ENCODE measurements at places on chromosomes 12 and 14.
A peak's percentile ranks its signal among the peaks of the same experiment; 100 is the strongest.

DNA sequence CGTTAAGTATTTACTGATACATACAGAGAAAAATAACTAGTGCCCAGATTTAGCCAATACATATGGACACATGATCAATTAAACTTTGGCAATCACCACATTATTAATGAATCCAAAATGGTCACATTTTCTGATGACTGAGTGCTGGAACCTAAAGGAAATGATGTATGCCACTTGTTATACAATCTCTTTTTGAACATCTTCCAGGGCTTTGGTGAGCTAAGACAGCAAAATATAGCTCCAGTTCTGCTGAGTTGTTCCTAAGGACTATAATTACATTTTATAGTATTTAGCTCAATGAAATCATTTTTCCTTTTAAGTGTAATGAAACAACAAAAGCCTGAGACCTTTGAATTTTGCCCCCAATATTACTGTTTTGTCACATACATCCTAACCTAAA is 329.1 kb upstream of the ATP2B1 start:
- no peak for DNase-seq

DNA sequence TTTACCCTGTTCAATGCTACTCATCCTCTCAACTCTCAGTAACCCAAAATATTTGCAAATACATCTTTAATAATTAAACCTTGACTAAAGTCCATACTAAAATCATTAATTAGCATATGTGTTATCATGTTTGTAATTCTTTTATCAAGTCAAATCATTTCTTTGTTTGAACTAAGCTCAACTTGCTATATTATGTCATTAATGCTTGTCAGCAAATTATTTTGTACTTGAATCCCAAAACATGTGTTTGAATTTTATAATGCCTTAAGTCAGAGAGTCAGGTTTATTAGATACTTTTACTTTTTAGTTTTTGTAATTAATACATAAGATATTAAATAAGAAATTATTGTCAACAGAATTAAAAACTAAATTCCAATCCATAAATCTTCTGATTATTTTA is 16.5 kb downstream of the ABCD2 start:
- no peak for DNase-seq

GRCh38 chr14:69625299-69626131 is 14.1 kb downstream of the SUSD6 start:
- no peak for DNase-seq

GRCh38 chr12:111434680-111435338 is 29.1 kb downstream of the SH2B3 start:
- DNase-seq: peak; percentile 37

DNA sequence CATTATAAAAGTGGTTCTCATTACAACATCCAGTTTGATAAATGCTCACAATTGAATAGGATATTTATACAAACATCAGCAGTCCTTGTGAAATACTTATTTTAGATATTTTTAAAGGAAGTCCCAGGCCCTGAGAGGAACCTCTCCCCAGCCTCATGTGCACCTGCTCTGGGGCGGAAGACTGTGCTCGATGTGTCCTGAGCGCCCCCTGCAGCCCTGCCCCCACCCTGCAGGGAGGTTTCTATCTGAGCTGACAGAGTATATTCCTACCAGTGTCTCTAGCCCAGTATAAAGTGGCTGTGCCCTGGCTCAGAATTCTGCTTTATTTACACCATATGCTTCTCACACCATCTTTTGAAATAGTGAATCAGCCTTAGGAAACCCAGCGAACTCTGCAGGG is 1349.1 kb downstream of the TMEM121 start:
- no peak for DNase-seq

DNA sequence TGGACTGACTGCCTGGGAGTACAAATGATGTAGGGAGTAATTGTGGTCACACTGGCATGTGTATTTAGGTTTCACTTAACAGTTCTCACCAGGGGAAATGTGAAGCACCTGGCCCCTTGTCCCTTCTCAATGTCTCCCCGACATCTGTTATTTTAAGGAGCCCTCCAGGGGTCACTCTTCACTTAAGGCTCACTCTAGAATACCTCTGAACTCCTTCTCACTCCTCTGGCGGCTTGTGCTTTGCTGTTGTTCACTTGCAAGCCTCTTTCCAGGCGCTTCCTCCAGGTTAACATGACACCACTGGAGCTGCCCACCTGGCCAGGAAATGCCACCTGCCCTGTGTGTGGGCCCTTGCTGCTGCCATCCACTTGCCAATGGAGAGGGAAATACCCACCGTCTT is 56.5 kb upstream of the GZMB start:
- no peak for DNase-seq

DNA sequence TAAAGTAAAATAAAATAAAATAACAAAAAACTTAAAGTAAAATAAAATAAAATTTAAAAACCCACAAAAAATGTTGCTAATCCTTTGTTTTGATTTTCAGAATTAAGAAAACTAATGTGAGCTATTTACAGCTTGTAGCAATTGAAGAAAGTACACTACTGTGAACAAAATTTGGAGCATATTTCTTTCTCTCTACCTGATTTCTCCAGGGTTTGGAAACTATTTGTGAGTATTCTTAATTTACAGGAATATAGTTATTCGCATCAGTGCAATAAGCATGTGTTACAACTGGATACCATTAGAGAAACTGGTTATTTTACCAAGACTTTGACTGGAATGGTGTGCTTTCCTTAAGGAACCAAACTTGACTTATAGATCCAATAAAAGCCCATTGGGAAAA is 86.1 kb upstream of the CNOT2 start:
- DNase-seq: no peak

DNA sequence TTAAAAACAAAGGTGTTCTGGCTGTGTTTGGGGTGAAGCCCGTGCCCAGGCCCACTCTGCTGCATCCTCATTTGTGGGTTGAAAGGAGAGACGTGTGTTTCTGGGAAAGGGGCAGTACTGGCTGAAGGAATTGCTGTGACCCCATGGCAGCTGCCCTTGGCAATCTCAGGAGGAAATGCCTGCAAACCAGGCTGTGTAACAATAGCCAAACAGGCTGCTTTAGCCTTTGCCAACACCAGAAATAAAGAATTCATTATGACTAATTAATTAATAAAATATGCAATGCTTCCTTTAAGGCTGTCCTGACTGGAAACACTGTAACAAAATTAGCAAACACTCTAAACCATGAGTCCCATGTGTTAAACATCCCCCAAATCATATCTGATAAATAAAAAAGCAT is 53.0 kb upstream of the KRR1 start:
- no peak for DNase-seq

GRCh38 chr12:28550757-28551704 is 360.8 kb downstream of the CCDC91 start:
- DNase-seq: no peak

- DNase-seq: no peak
These were observed 100.5 kb downstream of the ALG10B start for GRCh38 chr12:38417101-38417500.

- DNase-seq: no peak
These were observed 11.0 kb downstream of the IRAK3 start for GRCh38 chr12:66199831-66200509.

DNA sequence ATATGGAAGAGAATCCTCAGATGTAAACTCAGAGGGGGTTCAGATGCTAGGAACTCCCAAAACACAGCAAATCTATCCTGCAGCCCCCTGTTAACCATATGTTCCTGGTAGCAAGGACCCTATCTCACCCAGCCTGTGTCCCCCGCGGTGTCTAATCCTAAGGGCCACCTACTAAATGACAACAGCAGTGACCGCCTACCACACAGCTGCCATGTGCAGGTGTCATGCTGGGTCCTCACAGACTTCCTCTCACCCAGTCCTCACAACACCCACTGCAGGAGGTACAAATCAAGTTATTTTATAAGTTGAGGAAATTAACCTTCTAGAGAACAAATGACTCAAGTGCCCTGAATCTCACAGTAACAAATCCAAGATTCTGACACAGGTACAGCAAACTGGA is 73.9 kb downstream of the ITPK1 start:
- no peak for DNase-seq

- no peak for DNase-seq
These were observed 45.4 kb downstream of the SLC8A3 start for GRCh38 chr14:70143306-70143705.

- no peak for DNase-seq
These were observed 4.3 kb downstream of the NDUFA9 start for GRCh38 chr12:4653257-4653656.

GRCh38 chr12:31583878-31584277 is 7.1 kb downstream of the DENND5B start:
- no peak for DNase-seq

DNA sequence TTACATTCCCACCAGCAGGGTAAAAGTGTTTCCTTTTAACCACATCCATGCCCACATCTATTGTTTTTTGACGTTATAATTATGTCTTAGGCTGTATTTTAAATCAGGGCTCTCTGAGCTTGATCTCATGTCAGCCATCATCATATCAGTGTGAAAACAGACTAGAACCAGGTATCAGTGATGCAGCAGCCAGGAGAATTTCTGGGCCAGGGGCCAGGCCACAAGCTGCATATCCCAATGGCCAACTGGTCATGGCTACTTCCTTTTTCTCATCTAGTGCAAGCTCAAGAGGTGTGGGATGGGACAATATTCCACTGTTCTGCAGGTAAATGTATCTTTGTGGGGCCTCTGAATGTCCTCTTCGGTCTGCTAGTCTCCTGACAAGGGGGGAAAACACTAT is 125.1 kb downstream of the CRADD start:
- DNase-seq: no peak

- DNase-seq: no peak
These were observed 65.7 kb downstream of the TTC9 start for GRCh38 chr14:70707138-70708038.

GRCh38 chr14:55074662-55075061 is 23.2 kb downstream of the MAPK1IP1L start:
- no peak for DNase-seq

DNA sequence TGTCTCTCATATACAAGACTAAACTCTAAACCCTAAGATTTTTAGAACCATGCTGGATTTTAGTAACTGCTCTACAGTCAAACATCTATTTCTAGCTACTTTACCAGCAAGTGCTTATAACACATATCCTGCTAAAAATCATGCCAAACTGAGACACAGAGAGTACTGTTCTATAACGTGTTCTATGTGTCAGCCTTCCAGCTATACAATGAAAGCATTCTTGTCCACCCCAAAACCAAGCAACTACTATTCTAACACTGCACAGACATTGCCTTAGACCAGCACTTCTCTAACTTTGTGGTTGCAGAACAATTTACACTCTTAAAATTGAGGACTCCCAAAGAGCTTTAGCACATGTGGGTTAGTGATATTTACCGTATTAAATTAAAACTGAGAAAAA is 85.7 kb downstream of the SPPL3 start:
- DNase-seq: no peak

DNA sequence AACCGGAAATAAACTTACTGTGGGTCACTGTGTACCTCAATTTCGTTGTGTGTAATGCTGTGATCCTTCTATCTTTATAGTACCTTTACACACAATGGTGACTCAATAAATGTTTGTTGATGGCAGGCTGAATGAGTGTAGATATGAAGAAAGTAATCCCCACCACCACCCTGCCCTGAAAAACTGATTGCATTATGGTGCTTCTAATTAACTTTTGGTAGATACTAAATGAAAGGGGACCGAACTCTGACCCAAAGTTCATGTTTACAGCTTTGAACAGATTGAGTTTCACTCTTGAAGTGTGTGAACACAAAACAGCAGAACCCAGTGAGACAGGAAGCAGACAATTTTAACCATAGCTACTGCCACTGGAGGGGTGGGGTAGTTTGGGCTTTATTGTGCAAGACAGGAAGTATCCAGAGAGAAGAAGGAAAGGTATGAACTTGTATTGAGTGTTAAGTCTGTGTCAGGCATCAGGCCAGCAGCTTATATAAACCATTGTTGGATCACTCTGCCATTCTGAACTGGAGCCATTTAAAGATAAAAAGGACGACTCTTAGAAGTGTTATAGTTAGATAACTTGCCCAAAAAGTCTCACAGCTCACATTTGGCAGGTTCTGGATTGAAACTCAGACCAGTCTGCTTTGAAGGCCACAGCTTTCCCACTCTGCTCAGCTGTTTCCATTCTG is 197.0 kb upstream of the AMIGO2 start:
- DNase-seq: no peak

DNA sequence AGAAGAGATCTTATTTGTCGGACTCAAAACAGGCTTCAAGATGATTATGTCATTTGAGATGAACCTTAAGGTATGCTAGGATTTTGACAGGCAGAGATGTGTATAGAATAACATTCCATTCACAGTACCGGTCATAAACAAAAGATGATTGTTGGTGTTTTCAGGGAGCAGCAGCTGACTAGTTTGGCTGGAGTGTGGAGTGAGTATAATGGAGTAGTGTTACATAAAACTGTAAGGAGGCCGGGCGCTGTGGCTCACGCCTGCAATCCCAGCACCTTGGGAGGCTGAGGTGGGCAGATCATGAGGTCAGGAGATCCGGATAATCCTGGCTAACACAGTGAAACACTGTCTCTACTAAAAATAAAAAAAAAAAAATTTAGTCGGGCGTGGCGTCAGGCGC is 23.9 kb downstream of the SERPINA10 start:
- no peak for DNase-seq

- DNase-seq: no peak
These were observed 56.4 kb upstream of the NEDD1 start for GRCh38 chr12:96850676-96851075.

- DNase-seq: no peak
These were observed 35.0 kb upstream of the MDM1 start for GRCh38 chr12:68367116-68367515.

- DNase-seq: no peak
These were observed 185.9 kb downstream of the MED13L start for GRCh38 chr12:116091579-116091978.

- DNase-seq: no peak
These were observed 83.9 kb downstream of the ARL6IP4 start for GRCh38 chr12:123064366-123064765.

DNA sequence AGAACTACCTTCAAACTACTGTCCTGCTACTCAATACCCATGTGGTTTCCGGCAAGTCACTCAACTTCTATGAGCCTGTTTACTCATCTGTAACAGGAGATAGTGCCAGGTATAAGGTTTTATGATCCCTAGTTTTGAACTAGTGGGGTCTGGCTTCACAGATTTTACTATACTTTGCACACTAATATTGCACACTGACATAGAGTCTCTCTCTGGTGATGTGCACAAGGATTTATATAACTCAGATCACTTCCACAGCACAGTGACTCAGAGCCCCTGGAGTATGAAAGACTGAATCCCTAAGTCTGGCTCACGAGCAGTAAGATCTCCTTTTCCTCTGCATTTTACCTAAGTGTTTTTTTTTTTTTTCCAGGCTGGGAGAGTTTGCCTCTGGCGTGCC is 69.7 kb upstream of the SLC38A2 start:
- no peak for DNase-seq

DNA sequence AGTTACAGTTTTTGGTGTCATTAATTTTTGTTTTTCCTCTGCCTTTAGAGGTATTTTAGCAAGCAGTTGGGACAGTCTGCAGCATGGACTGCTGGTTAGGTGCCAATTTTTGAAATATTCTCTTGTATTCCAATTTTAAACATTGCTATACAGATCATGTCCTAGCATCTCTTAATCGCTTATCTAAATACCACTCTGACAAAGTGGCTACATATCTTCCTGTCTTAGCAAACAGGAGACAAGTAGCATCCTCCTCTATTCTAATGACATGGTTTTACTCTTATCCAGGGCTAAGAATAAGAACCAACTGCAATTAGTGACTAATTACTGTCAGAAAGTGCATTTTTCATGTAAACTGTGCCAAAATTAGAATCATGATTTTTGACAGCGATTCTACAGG is 117.8 kb upstream of the ATP2B1 start:
- no peak for DNase-seq

All from SW 1271 (cell line).